ENCODE measurements at places on chromosomes 6 and 20.

DNA sequence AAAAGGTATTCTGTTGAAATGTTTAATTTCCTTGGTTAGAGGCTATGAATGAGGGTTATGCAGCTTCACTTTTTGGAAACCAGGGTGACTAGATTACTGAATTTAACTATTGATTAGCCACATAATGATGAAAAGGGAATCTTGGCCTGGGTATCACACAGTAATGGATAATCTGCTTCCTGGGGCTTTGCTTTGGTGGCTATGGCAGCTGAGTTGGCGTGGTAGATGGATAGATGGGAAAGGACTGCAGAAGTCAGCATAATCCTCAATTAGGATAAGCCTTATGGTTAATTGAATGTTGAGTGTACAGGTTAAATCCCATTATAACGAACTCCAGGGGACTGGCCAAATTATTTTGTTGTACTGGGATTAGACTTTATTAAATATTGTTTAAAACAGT is 5.2 kb downstream of the NCOA3 start:
- H3K27me3 ChIP-seq = no peaks in the 10 kb centered on the region
- H3K36me3 ChIP-seq = no peaks in the 10 kb centered on the region
- H3K4me1 ChIP-seq = peaks cover 5% of the 10 kb centered on the region
- H3K27ac ChIP-seq = no peak overlapping the region
- DNase-seq = no peak

- H3K36me3 ChIP-seq = no peaks in the 10 kb centered on the region
- H3K4me3 ChIP-seq = no peak overlapping the region
- peaks cover 55% of the 10 kb centered on the region for H3K4me1 ChIP-seq
- peak; percentile 99 for DNase-seq
Measured at GRCh38 chr20:45779011-45779915, 12.4 kb downstream of the WFDC3 start.

DNA sequence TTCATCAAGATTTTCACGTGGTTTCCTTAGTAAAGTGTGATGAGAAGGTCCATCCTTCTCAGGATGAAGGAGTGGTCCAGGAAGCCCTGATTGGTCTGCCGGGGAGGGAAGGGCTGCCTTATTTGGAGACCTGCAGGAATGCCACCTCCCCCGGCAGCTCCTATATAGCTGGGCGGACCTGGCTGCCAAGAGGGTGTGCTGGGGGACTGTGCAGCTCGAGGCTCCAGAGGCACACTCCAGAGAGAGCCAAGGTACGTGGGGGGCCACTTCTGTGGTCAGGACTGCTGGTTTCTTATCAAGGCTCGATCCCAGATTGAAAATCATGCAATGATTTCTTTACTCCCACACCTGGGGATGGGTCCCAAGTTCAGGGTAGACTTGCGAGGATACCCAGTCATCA is at the start of gene PRND:
Gene PRND (plus strand): TSS at position 191 of the 400 bp plus-strand sequence. CDS start 2,643 bp downstream, outside the sequence.
- peaks cover 18% of the 10 kb centered on the region for H3K4me1 ChIP-seq
- H3K27ac ChIP-seq = peak within 1 kb of the TSS; percentile 80
- H3K4me3 ChIP-seq = no peak within 1 kb of the TSS
- no peaks in the 10 kb centered on the region for H3K36me3 ChIP-seq
- H3K27me3 ChIP-seq = no peaks in the 10 kb centered on the region
- no peak for DNase-seq

GRCh38 chr20:55488593-55488992 is 516.7 kb downstream of the CBLN4 start:
- H3K4me3 ChIP-seq = no peak overlapping the region
- no peak for DNase-seq
- H3K27me3 ChIP-seq = no peaks in the 10 kb centered on the region
- H3K4me1 ChIP-seq = no peaks in the 10 kb centered on the region

DNA sequence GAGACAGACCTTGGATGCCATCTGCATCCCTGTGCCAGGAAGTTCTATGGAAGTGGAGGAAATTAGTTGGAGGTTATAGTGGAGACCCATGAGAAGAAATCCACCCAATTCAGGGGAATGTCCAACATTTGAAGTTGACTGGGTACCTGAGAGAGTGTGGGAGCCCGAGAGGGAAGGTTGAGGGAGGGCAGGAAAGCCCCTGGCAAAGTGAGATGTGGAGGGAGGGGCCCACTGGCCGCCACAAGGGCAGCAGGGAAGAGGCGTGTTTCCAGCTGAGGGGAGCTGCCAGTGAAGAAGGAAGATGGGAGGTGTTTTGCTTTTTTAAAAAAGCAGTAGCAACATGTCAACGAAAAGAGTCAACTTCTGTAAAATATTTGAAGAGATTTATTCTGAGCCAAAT is 16.3 kb upstream of the SERPINB9 start:
- H3K36me3 ChIP-seq = no peaks in the 10 kb centered on the region
- no peak overlapping the region for H3K27ac ChIP-seq
- H3K4me1 ChIP-seq = no peaks in the 10 kb centered on the region
- no peak for DNase-seq
- no peak overlapping the region for H3K4me3 ChIP-seq
- no peaks in the 10 kb centered on the region for H3K27me3 ChIP-seq

- no peak overlapping the region for H3K4me3 ChIP-seq
- DNase-seq = no peak
- peaks cover 77% of the 10 kb centered on the region for H3K36me3 ChIP-seq
- H3K27ac ChIP-seq = no peak overlapping the region
- peaks cover 13% of the 10 kb centered on the region for H3K4me1 ChIP-seq
- no peaks in the 10 kb centered on the region for H3K27me3 ChIP-seq
Measured at GRCh38 chr20:32370897-32371296, 12.8 kb downstream of the ASXL1 start.

DNA sequence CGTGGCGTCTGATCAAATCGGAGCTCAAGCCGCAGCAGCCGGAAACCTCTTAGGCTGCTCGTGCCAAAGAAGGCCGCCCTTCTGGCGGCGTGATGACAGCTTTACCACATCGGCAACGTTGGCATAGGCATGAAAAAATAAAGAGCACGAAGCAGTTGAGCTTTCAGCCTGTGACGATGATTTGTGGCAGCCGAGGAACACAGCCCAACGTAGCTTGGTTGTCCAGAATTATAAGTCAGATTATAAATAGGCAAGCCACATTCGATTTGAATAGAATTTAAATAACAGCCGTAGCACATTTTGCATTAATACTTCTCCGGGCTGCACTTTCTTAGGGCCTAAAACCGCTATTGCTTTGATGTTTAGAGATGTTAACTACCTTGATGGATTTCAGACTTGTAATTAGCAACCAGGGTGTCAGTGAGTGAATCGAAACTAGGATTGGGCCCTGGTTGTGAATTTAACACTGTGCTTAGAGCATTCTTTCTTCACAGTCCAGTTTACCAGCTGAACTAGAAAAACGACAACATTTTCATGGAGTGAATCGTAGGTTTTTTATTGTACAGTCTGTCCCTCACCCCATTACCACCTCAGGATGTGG is 864 bp upstream of the BCLAF1 start:
- H3K27me3 ChIP-seq = peaks cover 1% of the 10 kb centered on the region
- DNase-seq = no peak
- H3K4me1 ChIP-seq = peaks cover 19% of the 10 kb centered on the region
- peak overlapping the region; percentile 99 for H3K27ac ChIP-seq

DNA sequence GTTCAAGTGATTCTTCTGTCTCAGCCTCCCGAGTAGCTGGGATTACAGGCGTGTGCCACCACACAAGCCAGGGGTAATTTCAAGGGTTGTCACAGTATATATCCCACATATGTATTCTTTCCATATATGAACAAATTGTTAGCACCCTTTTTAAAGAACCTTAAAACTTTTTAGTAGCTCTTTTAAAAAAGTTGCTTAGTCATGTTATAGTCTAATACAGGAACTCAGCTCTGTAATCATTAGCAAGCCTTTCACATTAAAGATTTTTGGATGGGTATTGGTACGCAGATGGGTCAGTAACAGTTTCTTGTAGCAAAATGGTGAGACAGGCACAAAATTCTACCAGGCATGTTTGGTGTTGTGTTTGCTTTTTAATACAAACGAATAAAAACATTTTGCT is 10.9 kb downstream of the AMD1 start:
- H3K27ac ChIP-seq = 0 out of 2 replicates have a peak overlapping the region, but pooled peaks have one; percentile 15
- H3K4me1 ChIP-seq = peaks cover 20% of the 10 kb centered on the region
- H3K27me3 ChIP-seq = no peaks in the 10 kb centered on the region
- H3K4me3 ChIP-seq = no peak overlapping the region

DNA sequence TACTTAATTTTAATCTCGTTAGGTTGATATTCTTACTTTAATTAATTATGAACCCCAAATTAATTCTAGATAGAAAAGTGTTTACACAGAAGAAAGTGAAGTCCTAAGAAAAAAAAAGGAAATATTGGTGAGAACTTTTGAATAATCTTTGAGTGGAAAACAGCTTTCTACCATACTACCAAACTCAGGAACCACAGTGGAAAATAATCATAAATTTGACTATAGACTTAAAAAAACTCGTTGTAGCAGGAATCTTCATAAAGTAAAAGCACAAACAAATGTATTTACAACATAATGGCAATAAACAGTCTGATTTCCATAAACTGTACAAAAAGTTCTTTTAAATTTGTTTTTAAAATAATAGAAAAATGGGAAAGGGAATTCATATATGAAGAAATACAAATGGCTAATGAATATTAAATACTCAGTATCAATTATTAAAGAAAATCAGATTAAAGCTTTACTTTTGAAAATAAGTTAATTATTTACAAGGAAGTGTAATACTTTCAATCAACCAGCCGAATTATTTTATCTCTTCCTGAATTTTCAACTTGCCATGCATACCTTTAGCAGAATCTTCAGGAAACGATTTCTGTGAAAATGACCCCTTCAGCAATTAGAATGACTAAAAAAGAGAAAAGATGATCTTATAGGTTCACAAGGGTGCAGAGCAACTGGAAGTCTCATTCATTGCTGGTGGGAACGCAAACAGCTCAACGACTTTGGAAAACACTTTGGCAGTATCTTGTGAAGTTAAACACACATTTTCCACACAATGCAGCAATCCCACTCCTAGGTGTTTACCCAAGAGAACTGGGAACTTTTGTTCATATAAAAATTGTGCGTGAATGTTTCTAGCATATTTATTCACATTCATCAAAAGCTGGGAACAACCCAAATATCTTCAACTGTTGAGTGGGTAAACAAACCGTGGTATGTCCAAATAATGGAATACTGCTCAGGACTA is 38.5 kb upstream of the BMP6 start:
- no peaks in the 10 kb centered on the region for H3K36me3 ChIP-seq
- H3K27me3 ChIP-seq = no peaks in the 10 kb centered on the region
- no peak for DNase-seq
- H3K27ac ChIP-seq = no peak overlapping the region

GRCh38 chr6:52760105-52760765 is 3.0 kb downstream of the GSTA2 start:
- no peaks in the 10 kb centered on the region for H3K27me3 ChIP-seq
- no peaks in the 10 kb centered on the region for H3K36me3 ChIP-seq
- H3K4me1 ChIP-seq = no peaks in the 10 kb centered on the region
- DNase-seq = no peak

- H3K4me1 ChIP-seq = peaks cover 3% of the 10 kb centered on the region
- no peaks in the 10 kb centered on the region for H3K27me3 ChIP-seq
- no peak for DNase-seq
- H3K27ac ChIP-seq = no peak overlapping the region
- no peak overlapping the region for H3K4me3 ChIP-seq
Measured at GRCh38 chr6:39669973-39670342, 55.2 kb downstream of the KIF6 start.

GRCh38 chr6:111993342-111993741 is 60.6 kb upstream of the CCN6 start:
- H3K27ac ChIP-seq = no peak overlapping the region
- no peak overlapping the region for H3K4me3 ChIP-seq
- no peaks in the 10 kb centered on the region for H3K36me3 ChIP-seq
- no peaks in the 10 kb centered on the region for H3K27me3 ChIP-seq

GRCh38 chr6:157518397-157519250 is 137.6 kb downstream of the ZDHHC14 start:
- peaks cover 67% of the 10 kb centered on the region for H3K4me1 ChIP-seq
- no peak overlapping the region for H3K4me3 ChIP-seq
- H3K36me3 ChIP-seq = no peaks in the 10 kb centered on the region
- peak overlapping the region; percentile 88 for H3K27ac ChIP-seq
- peak; percentile 95 for DNase-seq

DNA sequence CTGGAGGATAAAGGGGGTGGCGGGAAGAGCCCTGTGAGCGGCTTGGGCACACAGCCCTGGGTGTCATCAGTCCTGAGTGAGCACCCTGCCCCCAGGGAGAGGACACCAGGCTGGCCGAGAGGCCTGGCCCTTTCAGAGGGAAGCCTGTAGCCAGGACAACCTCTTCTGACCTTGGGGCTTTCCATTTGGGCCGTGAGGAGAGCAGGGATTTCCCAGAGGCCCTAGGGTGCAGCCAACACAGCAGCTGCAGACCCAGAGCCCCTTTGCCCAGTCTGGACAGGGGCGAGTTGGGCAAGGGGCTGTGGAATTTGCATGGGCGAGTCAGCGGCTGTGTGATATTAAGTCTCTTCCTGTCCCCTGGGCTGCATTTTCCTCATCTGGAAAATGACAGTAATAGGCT is 6.3 kb downstream of the MAP1LC3A start:
- H3K4me1 ChIP-seq = no peaks in the 10 kb centered on the region
- H3K36me3 ChIP-seq = peaks cover 8% of the 10 kb centered on the region
- no peak overlapping the region for H3K4me3 ChIP-seq
- DNase-seq = no peak

- H3K27ac ChIP-seq = no peak overlapping the region
- H3K27me3 ChIP-seq = no peaks in the 10 kb centered on the region
- H3K4me1 ChIP-seq = no peaks in the 10 kb centered on the region
- DNase-seq = no peak
Measured at GRCh38 chr6:96340164-96340563, 181.4 kb upstream of the UFL1 start.

- H3K4me3 ChIP-seq = no peak overlapping the region
- H3K27me3 ChIP-seq = peaks cover 6% of the 10 kb centered on the region
- no peaks in the 10 kb centered on the region for H3K36me3 ChIP-seq
Measured at GRCh38 chr6:53484476-53485280, 60.2 kb downstream of the GCLC start.

- peaks cover 11% of the 10 kb centered on the region for H3K4me1 ChIP-seq
- no peak overlapping the region for H3K4me3 ChIP-seq
- DNase-seq = no peak
- no peaks in the 10 kb centered on the region for H3K27me3 ChIP-seq
Measured at GRCh38 chr6:20868397-20869096, 334.3 kb downstream of the CDKAL1 start.

DNA sequence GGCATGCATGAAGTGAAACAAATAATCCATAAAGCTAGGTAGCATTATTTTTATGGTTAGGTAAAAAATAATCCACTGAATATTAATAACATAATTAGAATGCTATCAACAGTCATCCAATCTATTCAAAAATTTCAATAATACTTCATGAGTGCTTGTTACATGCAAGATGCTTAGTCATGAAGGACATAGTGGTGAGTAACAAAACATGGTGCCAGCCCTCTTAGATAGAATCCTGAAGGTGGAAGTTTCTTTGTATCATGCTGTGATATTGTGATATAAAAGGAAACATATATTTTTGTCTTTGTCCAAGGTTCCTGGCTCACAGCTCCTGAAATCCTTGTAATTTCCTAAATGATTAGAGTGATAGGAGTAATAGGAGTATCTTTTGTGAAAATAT is 14.9 kb downstream of the RCAN2 start:
- peaks cover 17% of the 10 kb centered on the region for H3K4me1 ChIP-seq
- no peak overlapping the region for H3K4me3 ChIP-seq
- H3K36me3 ChIP-seq = no peaks in the 10 kb centered on the region

GRCh38 chr6:117446861-117447260 is 21.1 kb upstream of the ROS1 start:
- no peak for DNase-seq
- H3K4me3 ChIP-seq = no peak overlapping the region
- H3K27ac ChIP-seq = no peak overlapping the region
- no peaks in the 10 kb centered on the region for H3K36me3 ChIP-seq
